ENCODE measurements at places on chromosomes 1 and 21. TPM values are rescaled to one million over a fixed set of nuclear protein-coding genes. Genes with fewer than 3 reads are reported as not detected.
A peak's percentile ranks its signal among the peaks of the same experiment; 100 is the strongest.

- DNase-seq: no peak
Measured at GRCh38 chr21:46667741-46668380, 32.4 kb downstream of the PRMT2 start.

DNA sequence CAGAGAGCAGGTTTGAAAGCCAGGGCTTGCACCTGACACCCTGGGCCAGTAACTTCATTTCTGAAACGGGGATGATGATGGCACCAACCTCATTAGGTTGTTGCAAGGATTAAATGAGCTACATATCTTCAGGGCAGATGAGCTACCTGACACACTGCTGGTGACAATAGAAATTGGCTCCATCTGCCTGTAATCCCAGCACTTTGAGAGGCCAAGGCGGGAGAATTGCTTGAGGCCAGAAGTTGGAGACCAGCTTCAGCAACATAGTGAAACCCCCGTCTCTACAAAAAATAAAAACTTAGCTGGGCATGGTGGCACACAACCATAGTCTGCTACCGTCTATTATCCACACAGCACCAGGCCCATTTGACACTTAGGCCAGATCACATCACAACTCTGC is 6.3 kb upstream of the TTC39A start:
- no peak for DNase-seq

- no peak for DNase-seq
Measured at GRCh38 chr1:30422251-30422650, 301.1 kb downstream of the MATN1 start.

DNA sequence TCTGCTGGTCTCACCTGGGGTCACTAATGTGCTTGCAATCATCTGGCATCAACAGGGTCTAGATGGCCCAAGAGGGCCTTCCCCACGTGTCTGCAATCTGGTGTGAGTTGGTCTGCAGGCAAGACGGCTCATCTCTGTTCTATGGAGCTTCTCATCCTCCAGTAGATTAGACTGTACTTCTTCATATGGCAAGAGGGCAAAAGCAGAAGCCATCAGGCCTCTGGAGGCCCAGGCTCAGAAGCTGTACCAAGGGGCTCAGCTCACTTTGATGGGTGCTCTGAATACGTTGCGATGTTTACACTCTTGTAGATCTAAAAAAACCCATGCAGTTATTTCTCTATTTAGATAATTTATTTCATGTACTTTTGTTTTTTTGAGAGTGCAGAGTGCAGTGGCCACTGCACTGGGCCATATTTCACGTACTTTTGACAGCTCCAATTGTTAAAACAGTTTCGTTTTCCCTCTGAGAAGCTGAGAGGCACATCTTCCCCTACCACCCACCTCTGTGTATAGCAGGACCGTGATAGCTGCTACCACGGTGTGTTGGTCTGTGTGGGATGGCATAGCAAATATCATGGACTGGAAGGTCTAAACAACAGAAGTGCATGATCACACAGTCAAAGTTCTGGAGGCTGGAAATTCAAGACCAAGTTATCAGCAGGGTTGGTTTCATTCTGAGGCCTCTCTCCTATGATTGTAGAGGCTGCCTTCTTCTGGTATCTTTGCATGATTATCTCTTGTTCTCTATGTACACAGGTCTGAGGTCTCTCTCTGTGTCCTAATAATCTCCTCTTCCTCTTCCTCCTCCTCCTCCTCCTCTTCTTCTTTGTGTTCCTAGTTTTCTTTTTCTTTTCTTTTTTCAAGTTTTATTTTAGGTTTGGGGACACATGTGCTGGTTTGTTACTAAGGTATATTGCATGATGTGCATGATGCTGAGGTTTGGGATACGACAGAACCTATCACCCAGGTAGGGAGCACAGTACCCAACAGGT is 17.0 kb downstream of the CITED4 start:
- no peak for DNase-seq

GRCh38 chr1:9593492-9594465 is 5.1 kb downstream of the TMEM201 start:
- DNase-seq: peak; percentile 28

DNA sequence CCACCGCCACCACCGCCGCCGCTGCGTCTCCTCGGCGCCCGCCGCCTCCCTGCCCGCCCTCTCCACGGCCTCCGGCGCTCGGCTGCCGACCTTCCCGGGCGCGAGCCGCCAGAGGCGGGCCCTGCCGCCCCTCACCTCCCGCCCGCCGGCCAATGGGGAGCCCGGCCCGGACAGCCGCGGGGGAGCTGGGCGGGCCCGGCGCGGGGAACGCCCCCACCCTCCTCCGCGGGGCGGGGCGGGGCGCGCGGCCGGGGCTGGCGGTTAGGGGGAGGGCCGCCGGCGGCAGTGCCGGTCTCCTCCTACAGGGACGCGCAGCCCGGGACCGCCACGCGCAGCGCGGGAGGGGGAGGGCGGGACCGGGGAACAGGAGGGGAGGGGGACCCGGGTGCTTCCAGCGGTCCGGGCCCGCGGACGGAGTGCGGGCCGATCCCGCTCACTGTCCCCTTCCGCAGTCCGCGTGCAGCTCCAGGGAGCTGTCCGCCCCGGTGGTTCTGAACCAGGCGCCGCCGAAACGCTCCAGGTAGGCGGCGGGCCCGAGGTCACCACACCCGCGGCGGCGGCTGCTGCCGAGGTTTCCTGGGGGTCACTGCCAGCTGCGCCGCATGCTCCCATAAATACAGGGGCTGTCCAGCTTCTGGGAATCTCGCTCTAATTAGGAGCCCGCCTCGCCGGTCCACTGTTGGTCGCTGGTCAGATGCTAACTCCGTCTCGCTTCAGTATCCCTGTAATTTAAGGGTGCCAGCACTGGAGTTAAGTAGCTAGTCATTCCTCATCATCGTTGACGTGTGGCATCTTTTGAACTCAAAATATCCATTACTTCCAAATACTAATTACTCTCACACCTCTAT is at the start of gene PGBD5:
PGBD5 (minus strand) TSS at position 87 of the 848 bp plus-strand sequence. CDS start 404 bp downstream, outside the sequence.
- DNase-seq: peak; percentile 59

DNA sequence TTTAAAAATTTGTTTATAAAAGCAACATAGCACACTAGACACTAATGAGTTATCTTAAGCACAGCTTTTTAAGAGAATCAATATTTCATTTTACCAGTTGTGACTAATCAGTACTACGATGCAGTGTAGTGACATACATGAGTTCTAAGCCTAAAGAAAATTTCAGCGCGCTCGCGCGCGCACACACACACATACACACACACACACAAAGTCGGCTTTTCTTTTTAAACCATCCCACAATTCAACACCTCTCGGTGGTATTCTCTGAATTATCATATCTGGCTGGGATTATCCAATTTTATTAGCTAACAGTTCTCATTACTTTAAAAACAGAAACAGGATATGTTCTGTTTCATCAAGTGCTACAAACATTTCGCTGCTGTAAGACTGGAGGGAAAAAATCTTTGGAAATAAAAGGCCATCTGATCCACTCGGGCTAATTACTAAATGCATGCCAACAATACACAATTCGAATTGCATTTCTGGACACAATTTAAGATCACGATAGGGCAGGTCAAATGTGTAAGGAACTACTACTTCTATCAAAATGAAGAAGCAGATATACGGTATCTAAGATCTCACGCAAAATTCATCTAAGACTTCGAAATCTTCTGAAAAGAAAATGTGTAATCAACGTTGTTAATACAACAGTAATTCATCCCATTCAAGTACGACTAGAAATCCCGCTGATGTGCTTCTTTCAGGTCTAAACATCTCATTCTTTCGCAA is 1.2 kb downstream of the TUT4 start:
- peak; percentile 32 for DNase-seq

DNA sequence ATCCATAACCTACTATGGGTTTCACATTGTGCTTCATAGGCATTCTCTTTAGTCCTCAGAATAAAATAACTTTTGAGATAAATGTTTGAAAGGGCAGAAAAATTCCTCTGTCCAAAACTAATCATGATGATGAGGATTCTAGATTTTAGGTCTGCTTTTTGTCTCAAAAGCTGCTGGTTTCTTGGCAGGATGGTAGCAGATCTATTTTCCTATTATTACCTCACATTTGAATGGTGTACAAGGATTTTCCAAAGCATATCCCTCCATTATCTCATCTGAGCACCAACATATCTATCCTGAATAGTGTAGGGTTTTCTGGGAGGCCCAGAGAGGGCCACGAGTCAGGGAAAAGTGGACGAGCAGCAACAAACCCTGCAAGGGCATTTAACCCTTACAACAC is 201.9 kb downstream of the PLPP3 start:
- DNase-seq: no peak

DNA sequence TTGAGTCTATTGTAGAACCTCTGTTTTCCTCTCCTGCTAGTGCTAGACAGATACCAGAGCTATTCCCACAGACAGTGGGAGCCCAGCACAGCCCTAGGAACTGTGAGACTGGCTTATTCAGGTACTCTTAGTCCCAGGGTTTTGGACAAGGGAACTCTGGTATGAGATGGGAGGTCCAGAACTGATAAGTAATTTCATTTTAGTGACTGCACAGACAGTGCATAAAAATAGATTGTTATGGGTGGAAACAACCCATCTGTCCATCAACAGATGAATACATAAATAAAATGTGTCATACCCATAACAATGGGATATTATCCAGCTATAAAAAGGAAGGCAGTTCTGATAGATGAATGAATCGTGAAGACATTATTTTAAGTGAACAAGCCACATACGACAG is 9.0 kb downstream of the EPS8L3 start:
- DNase-seq: no peak

DNA sequence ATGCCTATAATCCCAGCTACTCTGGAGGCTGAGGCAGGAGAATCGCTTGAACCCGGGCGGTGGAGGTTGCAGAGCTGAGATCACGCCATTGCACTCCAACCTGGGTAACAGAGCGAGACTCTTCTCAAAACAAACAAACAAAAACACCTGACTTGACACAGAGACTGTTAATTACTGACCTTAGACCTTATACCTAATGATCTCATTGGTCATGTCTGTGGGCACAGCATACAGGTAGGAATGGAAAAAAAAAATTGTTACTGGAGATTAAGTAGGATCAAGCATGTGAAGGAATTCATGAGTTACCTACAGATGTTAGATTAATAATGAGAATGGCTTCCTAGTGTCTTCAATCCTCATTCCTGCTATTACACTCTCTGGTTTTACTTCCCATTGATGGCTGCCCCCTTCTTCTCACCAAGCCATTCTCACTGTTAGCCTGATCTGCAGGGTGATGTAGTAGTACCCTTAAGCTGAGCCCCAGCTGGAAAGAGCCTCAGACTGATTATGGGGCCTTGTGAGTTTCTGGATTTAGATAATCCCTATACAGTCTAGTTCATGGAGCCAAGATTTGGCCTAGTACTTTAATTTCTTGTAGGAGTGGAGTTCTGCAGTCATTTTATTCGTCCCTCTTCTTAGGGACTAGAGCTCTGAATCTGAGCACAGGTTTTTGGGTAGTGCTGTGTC is 8.8 kb downstream of the TBCE start:
- no peak for DNase-seq

GRCh38 chr1:192983349-192983980 is 75.7 kb downstream of the UCHL5 start:
- DNase-seq: no peak

DNA sequence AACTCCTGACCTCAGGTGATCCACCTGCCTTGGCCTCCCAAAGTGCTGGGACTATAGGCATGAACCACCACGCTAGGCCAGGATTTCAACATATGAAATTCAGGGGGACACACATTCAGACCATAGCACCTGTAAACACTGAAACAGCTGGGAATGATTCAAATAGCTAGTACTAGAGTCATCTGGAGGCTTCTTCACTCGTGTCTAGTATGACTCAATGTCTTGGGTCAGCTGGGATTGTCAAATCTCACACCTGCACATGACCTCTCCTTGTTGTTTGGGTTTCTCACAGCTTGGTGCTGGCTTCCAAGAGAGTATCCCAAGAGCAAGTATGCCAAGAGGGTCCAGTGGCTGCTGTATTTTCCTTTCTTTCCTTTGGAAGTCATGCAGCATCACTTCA is 75.1 kb downstream of the PGM1 start:
- DNase-seq: no peak

- peak; percentile 10 for DNase-seq
Measured at GRCh38 chr1:162070094-162070748, 730 bp downstream of the NOS1AP start.

- no peak for DNase-seq
Measured at GRCh38 chr1:208166340-208167138, 77.6 kb downstream of the PLXNA2 start.

GRCh38 chr1:169931795-169932231 is 38.1 kb upstream of the SCYL3 start:
- DNase-seq: no peak

DNA sequence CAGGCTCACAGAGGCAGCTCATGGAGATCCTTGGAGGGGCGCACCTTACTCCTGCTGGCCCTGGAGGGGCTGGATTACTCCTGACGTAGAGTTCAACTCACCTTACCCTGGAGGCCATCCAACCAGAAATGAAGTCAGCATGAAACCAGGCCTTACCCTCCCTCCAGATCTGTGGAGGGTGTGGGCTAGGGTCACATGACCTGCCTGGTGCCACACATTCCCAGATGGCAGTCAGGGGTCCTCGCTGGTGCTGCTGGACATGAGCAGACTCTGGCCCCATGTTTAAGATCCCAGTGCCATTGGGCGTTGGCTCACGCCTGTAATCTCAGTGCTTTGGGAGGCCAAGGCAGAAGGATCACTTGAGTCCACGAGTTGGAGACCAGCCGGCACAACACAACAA is 4.5 kb downstream of the C21orf58 start:
- DNase-seq: no peak

DNA sequence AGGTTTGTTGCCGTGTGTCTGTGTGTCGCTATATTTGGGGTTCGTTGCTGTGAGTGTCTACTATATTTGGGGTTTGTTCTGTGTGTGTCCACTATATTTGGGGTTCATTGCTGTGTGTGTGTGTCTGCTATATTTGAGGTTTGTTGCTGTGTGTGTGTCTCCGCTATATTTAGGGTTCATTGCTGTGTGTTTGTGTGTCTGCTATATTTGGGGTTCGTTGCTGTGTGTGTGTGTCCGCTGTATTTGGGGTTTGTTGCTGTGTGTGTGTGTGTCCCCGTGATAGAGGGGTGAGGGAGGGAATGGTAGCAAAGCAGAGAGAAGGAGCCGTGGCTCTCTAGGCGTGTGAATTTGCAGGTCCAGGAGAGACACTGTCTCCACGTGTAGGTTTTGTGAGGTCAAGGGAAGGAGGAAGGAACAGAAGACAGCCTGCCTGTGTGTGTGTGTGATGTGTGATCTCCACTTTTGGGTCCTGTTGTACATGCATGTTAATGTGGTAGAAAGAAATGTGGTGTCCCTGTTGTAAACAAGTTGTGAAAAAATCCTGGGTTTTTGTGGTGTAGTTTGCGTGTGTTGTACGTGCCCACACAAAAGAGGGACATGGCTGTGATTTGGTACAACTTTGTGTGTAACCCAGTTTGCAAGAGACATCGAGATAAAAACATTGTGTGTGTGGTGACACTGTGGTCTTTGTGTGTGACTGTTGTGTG is 56.3 kb upstream of the ECE1 start:
- DNase-seq: no peak

- DNase-seq: no peak
Measured at GRCh38 chr1:19400875-19401534, 84.3 kb downstream of the CAPZB start.

GRCh38 chr1:88731475-88732269 is 47.6 kb downstream of the PKN2 start:
- DNase-seq: no peak

GRCh38 chr1:178411756-178412399 is 84.9 kb downstream of the CLEC20A start:
- DNase-seq: no peak

The ADAM15 gene
- 53.7 TPM for total RNA-seq

The OR10R2 gene
- not detected for total RNA-seq

The HRNR gene
- total RNA-seq: not detected

The OR14K1 gene
- not detected for total RNA-seq

The FLG2 gene
- total RNA-seq: not detected

The STXBP3 gene
- total RNA-seq: 65.9 TPM

The ZNF362 gene
- 25.2 TPM for total RNA-seq

The ARHGEF19 gene
- total RNA-seq: 9.1 TPM

The ABCA4 gene
- not detected for total RNA-seq

The XPR1 gene
- 15.4 TPM for total RNA-seq
